ENCODE measurements at places on chromosomes 1 and 21.

- DNase-seq, result no peak
These were observed 281.0 kb upstream of the DAB1 start for GRCh38 chr1:57704811-57705210.

- no peak for DNase-seq
These were observed 334.2 kb upstream of the CAMK1G start for GRCh38 chr1:209249280-209249670.

GRCh38 chr1:205496661-205497060 lies 7.8 kb upstream of the CDK18 start:
- DNase-seq, result no peak

DNA sequence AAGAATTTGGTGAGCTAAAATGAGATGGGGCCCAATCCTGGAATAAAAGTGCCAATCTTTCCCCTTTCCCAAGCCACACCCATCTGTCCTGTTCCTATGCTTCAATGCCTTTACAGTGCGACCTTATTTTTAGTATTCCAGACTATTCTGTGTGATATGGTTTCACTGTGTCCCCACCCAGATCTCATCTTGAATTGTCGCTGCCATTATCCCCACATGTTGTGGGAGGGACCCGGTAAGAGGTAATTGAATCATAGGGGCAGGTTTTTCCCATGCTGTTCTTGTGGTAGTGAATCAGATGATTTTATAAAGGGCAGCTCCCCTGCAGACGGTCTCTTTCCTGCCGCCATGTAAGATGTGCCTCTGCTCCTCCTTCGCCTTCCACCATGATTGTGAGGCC lies 129.3 kb upstream of the KIF26B start:
- DNase-seq, result no peak

DNA sequence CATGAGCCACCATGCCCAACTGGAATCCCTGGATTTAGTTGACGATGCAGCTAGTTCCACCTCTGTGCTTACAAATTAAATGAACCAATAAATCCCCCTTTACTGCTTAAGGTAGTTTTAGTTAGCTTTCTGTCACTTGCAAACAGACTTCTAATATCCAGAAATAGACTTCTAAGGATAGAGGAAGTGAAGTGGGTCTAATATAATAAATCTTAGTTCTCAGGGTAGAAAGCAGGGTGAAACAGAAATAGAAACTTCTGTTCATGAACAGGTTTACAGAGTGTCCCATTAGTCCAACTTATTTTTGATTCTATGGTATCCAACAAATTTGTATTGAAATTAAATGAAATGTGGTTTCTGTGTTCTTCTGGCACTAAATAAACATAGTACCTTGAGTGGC lies 20.1 kb downstream of the BCAS2 start:
- DNase-seq, result no peak

DNA sequence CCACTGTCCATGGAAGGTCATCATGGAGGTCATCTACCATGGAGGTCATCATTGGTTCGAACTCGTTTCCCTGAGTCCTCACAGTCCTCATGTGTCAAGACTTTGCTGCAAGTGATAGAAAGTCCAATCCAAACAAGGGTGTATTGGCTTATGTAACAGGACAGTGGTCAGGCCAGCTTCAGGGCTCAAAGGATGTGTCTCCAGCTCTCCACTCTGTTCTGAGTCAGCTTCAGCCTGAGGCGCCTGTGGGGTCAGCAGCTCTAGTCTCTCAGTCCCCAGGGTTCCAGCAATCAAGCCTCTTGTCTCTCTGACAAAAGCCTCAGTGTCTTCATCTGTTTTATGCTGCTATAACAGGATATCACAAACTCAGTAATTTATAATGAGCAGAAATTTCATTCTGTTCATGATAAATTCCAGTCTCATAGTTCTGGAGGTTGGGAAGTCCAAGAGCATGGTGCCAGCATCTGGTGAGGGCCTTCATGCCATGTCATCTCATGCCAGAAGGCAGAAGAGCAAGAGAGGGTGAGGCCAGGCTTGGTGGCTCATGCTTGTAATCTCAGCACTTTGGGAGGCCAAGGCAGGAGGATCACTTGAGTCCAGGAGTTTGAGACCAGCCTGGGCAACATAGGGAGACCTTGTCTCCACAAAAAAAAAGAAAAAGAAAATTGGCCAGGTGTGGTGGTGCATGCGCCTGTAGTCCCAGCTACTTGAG lies 19.5 kb downstream of the A3GALT2 start:
- DNase-seq, result no peak
